NCI-H1930 (cell line): ENCODE measurements at places on chromosomes 7 and 10.

GRCh38 chr10:29208845-29209244 lies 80.0 kb upstream of the LYZL1 start:
- DNase-seq = no peak

GRCh38 chr10:788796-789748 lies 99.6 kb upstream of the DIP2C start:
- DNase-seq = no peak

- DNase-seq = no peak
Observed at GRCh38 chr10:1947464-1948003, 210.2 kb upstream of the ADARB2 start.

DNA sequence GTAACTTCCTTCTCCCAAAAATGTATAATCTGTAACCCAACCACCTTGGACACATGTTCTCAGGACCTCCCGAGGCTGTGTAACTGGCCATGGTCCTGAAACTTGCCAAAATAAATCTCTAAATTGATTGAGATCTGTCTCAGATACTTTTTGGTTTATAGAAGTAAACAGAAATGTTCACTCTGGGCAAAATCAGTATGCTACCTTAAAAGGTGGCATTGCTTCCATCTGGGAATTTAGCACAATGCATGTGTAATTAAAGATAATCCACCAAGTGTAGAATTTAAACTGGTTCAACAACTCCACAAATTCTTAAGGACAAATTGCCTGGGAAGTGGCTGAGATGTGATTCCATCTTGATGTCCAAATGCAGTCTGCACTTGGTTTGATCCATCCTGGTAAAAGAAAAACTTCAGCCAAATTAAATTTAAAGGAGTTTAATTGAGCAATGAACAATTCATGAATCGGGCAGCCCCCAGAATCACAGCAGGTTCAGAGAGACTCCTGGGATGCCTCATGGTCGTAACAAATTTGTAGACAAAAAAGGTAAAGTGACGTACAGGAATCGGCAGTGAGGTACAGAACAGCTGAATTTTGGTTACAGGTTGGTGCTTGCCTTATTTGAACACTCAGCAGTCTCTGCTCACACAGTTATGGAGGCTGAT lies 102.6 kb upstream of the PFKP start:
- no peak for DNase-seq

DNA sequence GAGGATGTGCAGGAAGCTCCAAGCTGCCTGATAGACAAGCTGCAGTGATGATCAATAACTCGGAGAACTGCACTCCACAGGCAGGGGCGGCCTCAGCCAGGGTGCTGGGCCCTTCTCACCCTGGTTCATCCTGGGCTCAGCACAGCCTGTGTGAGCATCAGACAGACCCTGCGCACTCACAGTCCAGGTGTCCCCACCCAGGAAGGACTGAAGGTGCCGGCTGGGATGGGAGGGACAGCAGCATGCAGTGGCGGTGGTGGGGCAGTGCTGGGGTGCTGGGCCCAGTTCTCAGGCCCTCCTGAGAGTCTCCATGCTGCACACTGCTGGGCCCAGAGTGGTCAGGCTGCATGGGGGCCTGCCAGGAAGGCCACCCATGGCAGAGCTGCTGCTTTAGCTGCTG lies 74.1 kb downstream of the ITIH5 start:
- DNase-seq = no peak

DNA sequence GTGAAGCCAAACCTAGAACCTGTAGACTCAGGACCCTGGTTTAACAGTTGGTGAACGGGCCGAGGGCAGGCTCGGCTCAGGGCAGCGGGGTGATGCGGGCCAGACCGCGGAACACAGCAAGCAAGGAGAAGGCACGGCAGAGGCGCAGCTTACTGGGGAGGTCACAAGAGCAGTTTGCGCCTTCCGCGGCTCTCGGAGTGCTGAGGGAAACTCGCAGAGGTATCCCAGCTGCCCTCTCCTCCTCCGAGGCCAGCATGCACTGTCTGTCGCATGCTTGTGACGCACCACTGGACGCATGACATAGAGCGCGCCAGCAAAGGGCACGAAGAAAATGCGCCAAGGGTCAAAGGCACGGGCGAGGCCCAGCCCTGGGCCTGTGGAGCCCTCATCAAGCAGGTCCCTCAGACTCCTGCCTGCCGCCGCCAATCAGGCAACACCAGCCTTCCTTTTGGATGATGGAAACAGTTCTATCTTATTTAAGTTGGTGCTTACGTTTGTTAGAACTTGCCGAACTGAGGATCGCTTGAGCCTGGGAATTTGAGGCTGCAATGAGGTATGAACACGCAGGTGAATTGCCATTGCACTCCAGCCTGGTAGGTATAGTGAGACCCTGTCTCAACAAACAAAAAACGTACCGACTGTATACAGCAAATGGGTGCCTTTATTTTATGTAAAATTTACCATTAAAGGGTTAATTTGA lies 574.3 kb upstream of the GHITM start:
- no peak for DNase-seq

DNA sequence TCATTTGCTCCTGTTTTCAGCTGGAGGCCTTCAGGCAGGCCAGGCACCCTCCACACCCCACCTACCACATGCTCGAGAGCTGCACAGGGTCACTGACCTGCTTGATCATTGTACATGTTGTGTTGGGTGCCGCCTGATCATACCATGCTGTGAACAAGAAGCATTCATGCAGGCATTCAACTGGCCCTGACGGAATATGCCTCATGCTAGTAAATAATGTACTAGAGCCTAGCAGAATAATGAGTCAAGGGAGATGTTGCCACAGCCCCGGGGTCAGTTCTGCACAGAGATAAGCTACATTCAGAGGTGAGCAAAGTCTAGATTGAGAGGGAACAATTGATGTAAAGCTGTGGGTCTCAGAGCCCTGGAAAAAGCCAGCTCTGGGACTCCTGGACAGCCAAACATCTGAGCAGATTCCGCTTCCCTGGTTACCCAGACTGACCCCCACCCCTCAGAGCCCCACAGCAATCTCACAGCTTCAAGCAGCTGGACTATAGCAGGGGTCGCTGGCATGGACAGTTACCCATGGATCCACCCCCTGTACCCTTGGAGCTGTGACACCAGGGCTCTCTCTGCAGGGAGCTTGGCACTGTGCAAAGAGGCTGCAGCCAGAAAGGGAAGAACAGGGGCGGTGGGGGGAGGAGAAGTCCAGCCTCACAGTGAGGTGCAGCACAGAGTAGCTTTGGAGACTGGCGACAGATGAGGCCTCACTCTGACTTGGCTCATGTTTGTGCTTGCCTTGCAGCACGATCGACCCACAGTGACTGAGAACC lies 86.6 kb downstream of the FRMPD2 start:
- no peak for DNase-seq
